D341Med (cell line): ENCODE measurements at places on chromosomes 1 and 21.

- no peak for DNase-seq
These were observed 35.0 kb downstream of the DNAJC6 start for GRCh38 chr1:65344171-65344814.

DNA sequence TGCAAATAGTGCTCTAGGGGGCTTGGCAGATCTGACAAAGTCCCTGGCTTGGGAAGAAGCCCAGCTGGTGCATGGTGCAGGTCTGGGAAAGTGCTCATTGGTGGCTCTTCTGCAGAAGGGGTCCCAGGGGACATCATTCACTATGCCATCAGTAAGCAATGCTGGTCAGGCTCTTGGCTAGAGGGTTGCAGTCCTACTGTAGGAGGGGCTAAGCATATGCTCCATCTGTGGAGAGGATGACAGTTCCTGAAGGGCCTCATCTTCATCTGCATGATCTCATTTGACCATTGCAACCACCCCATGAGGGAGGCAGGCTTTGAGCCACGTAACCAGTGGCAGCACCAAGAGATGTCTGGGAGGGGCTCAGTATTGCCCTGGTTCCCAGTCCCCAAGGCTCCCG is 31.5 kb upstream of the VASH2 start:
- DNase-seq = no peak

DNA sequence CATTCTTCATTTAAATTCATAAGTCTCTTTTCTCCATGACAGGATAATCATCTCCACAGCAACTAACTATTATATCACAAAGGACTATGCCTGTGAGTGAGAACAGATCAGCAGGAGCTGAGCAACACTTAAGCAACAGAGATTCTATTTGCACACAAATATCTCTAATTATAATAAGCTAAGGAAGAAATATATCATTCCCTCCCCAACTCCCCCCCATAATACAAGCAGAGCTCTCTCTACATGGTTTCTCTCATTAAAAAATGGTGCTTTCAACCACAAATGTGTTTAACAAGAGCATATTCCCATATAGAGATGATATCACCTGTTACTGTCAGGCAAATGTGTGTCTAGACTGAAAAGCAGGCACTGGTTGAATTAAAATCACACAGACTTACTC is 34.5 kb upstream of the NIBAN1 start:
- no peak for DNase-seq

DNA sequence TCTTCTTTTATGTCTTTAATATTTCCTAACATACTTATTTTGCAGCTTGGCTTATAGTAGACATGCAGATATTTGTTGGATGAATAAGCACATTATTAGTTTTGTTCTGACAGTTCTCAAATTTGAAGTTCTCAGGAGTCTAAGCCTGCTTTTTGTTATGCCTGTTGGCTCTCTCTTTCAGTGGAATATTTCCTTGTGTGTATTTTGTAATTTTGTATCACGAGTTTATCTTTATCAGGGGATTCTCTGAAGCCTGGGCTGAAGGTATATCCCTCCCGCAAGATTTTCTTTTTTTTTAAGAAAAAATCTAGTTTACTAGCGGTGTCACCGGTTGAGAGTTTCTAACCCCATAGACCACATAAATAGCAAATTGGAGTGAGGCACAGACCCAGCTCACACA is 105.9 kb downstream of the RGL1 start:
- DNase-seq = no peak

DNA sequence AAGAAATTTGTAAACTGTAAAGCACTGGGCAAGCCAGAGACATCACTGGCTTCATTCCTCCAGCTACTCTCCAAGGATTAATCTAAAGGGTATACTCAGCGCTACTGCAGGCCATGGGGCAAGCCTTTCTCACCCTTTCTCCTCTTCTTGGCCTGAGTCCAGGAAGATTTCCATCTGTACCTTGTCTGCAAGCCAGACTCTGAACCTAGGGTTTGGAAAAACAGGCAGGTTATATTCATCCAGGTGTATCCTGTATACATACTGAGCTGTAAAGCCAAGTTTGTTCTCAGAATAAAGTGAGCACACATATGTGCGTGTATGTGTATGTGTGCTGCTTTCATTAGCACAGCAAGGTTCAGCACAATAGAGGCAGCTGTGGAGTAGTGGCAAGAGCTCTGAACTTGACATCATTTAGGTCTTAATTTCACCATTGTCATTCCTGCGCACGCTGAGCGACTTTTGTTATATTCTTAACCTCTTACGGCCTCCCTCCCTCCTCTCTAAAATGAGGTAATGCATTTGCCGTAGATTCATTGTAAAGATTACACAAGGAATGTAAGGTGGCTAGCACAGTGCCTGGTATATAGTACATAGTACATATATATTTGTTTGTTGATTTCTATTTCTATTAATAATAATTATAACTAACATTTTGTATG is 128.1 kb upstream of the JUN start:
- no peak for DNase-seq

GRCh38 chr1:231990388-231990787 is 363.8 kb downstream of the DISC1 start:
- DNase-seq = no peak

- DNase-seq = no peak
These were observed 52.4 kb downstream of the TMEM53 start for GRCh38 chr1:44621841-44622286.

DNA sequence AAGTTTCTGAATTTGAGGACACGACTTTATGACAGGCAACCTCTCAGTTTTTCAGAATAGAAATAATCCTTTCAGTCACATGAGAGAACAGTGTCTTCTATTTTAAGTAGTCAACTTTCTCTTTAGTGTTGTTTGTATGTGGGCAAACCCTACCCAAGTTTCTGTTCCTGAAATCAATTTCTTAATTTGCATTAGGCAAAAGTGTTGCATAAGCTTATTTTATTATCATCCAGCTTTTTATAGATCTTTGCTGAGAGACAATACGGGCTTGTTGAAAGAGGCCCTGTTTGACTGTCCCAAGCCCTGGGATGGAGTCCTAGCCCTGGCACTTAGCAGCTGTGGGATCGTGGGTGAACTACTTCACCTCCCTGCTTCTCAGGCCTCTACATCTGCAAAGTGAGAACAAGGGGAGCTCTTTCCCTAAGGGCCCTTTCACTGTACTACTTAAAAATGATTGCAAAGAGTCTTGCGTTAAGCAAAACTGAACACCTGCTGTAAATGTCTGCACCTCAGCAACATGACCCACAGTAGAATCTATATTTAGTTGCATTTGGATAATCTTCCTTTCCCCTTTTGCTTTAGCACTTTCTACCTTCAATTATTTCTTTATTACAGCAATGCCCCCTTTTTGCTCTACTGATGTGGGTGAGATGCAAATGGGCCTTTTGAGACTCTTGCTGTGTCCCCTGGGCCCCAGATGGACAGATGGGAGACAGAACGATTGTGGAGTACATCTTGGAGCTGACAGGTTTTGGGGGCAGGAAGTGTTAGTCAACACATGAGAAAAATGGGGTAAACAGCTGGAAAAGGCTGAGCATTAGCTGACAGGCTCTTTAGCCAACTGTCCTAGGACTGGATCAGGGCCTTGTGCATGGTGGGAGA is 41.0 kb upstream of the SCAF4 start:
- DNase-seq = no peak

- no peak for DNase-seq
These were observed 268.4 kb upstream of the NRIP1 start for GRCh38 chr21:15333136-15333710.

GRCh38 chr1:175390081-175390481 is 197.5 kb upstream of the KIAA0040 start:
- DNase-seq = no peak

DNA sequence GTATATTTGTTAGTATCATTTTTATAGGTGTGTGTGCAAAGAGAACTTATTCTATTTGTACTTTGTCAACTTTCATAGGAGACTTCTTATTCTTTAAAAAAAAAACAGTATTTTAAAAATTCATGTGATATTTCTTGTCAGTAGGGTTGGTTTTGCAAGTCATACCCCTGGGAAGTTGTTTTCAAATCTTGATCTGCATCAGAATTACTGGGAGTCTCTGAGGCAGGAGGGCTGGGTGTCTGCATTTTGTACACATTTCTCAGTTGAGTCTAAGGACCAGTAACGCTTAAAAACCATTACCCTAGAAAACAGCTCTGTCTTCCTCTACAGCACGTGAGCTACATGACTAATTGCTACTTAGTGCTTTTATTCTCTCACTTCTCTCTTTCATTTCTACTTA is 76.0 kb upstream of the CTTNBP2NL start:
- DNase-seq = no peak

DNA sequence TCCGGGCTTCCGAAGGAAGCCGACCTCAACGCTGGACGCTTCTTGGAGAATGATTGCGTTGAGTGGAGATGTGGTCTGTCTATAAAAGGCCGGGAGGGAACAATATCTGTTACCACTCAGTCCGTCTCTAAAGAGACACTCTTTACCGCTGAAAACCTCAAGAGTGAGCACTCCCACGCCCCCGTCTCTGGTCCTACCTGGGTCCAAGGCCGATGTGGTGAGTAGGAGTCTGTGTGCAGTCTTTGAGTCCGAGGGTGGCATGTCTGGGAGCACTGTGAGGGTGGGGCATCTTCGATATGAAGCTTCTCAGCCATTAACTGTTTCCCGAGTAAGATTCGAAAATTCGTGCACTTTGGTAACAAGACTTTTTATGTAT is 576 bp downstream of the ZFP69 start:
- DNase-seq = peak; percentile 42

GRCh38 chr1:163401211-163401610 is 79.5 kb downstream of the NUF2 start:
- DNase-seq = no peak

- no peak for DNase-seq
These were observed at the start of gene SGIP1 for GRCh38 chr1:66533804-66534740. SGIP1 (plus strand) TSS chr1:66534153; CDS start chr1:66534359, 206 bp downstream.

DNA sequence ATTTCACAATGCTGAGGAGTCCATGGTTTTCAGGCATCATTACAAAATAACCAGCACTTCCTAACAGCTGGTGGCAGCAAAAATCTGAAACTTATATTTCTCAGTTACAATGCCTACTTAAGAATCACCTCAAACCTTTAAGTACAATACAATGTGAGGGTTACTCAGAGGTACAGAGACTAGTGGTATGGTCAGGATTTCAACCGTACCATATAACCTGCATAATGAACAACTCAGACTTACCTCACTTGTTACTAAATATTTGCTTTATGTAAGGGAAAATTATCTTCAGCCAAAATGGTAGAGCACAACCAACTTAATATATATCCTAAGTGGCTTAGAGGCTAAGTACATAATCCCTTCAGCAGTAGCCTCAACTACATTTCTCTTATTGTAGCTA is 344.5 kb downstream of the SMYD3 start:
- DNase-seq = no peak

GRCh38 chr1:9815150-9815549 is 8.6 kb downstream of the CLSTN1 start:
- no peak for DNase-seq

DNA sequence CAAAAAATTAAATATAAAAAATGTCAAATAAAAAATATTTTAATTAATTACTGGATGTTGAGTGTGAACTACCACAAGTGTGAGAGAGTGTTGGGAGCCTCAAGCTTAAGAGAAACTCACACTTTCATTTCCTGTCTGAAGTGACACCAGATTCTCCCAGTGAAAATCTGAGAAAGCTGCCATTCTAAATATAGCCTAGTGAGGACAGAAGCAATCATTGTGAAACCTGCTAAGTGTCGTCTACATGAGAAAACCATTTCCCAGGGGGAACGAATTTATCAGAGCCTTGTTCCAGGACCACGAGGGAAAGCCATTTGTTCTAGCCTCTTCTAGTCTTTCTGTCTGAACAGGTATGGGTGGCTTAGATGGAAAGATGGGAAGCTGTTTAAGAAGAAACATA is 329.3 kb upstream of the PRMT6 start:
- DNase-seq = no peak

DNA sequence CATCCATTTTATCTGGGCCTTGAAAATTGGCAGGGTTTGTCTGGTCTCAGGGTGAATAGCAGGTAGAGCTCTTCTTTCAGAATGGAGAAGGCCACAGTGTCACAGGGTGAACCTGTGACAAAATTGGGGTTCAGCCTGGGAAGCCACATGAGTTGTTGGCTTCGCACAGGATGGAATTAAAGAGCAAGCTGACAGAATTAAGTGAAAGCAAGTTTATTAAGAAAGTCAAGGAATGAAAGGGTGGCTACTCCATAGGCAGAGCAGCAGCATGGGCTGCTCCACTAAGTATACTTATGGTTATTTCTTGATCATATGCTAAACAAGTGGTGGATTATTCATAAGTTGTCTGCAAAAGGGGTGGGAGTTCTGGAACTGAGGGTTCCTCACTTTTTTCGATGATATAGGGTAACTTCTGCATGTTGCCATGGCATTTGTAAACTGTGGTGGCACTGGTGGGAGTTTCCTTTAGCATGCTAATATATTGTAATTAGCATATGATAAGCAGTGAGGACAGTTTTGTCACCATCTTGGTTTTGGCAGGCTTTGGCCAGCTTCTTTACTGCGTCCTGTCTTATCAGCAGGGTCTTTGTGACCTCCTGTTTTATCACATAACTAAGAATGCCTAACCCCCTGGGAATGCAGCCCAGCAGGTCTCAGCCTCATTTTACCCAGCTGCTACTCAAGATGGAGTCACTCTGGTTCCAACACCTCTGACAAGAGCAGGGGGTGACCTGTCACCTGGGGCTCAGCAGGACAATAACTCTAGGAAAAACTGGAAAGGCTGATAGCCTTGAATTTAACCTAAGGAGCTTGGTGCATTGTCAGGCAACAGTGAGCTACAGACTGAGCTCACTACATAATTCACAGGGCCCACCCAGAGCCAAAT is 5.1 kb downstream of the IFNAR2 start:
- DNase-seq = no peak

DNA sequence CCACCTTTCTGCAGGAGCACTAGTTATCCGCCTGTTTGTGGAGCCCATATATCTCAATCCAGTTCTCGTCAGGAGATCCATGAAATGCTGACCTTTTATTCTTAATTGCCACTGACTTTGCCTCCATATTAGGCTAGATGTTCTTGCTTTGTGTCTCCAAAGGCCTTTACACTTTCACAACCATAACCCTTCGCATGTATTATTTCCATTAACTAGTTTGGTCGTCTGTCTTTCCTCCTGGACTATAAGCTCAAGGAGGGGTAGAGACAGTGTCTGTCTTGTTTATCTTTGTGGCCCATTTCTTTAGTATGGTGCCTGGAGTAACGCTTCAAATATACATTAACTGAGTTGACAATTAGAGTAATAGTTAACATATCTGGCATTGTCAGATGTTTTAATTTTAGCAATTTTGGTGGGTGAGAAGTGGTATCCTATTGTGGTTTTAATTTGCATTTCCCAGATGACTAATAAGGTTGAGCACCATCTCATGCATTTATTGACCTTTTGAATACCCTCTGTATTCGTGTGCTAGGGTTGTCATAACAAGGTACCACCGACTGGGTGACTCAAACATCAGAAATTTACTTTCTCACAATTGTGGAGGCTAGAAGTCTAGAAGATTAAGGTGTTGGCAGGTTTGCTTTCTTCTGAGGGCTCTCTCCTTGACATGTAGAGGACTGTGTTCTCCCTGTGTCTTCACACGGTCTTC is 21.7 kb upstream of the IL12RB2 start:
- no peak for DNase-seq

GRCh38 chr1:40039245-40039756 is 1.2 kb upstream of the CAP1 start:
- no peak for DNase-seq

GRCh38 chr1:1358433-1359271 is at the start of gene MXRA8:
MXRA8 (minus strand) TSS chr1:1358555; CDS start chr1:1358504, 51 bp downstream.
- DNase-seq = no peak

GRCh38 chr1:93979718-93980319 is 70.6 kb upstream of the GCLM start:
- peak; percentile 77 for DNase-seq
